ENCODE measurements at places on chromosomes 6 and 20.

DNA sequence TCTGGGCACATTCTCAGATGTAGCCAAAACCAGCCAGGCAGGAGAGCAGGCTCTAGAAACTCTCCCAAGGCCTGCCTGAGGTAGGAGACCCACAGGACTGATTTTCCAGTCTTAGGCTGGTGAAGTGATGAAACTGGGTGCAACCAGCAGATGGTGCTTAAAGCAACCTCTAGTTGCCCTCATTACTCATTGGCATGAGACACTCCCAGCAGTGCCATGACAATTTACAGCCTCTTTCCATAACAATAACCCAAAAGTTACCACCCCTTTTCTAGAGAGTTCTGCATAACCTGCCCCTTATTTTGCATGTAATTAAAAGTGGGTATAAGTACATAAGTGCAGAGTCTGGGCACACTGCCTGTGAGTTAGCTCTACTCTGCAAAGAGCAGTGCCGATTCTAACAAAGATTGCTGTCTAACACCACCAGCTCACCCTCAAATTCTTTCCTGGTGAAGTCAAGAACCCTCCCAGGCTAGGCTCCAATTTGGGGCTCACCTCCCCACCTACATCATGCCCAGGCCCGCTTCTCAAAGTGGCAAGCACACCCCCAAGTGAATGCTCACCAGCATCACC is 14.4 kb upstream of the GPR6 start:
- DNase-seq: no peak

DNA sequence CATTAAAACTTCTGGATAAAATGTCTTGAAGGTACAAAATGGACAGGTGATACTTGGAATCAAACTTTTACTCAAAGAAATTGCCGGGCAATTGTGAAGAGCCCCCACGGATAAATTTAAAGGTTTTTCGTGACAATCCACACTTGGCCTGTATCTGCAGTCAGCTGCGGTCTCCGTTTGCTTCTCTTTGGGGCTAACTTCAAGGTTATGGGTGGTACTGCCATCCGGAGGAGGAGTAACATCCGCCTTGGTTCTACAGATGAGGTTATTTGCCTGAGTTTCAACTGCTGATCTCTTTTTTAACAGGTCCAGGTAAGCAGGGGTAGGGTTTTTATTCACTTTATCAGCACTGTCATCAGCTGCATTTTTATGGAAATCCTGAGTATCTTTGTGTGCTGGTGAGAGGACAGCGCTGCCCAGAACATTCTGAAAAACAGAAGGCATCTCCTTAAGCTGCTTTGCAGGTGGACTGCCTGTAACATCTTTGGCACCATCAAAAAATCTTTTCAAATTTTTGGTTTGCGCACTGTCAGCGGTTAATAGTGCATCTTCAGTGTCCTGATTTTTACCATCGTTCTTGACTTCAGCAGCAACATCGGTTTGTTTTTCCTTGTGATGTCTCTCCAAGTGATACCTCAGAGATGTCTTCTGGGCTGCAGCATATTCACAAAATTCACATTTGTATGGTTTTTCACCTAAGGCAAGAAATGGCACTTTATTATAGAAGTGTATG is 16.9 kb downstream of the ZNF217 start:
- DNase-seq: no peak

DNA sequence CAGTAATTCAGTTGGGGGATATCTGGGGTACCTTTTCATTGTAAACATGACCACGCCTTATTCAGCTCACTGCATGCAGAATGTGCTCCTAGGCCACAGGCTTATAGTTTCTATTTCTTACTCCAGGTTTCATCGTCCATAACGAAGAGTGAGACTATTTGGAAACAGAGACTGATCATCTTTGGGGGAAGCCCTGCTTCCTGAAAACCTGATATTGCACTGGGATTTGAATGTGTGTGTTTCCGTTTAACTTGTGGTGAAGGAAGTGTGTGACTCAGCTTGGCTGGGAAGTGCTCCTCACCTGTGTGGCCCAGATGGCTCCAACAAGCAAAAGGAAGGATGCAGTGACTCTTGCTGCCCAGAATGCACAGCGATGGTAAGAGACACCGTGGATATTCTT is 19.6 kb upstream of the LTV1 start:
- no peak for DNase-seq

GRCh38 chr20:12936524-12936923 is 72.2 kb upstream of the SPTLC3 start:
- DNase-seq: no peak

- DNase-seq: no peak
Observed at GRCh38 chr20:2892376-2892775, 19.1 kb downstream of the PTPRA start.

- no peak for DNase-seq
Observed at GRCh38 chr6:105875974-105876640, 210.0 kb upstream of the PRDM1 start.

- DNase-seq: no peak
Observed at GRCh38 chr20:34045294-34045693, 51.6 kb downstream of the RALY start.

All from putamen (tissue), 1 donor.